ENCODE measurements at places on chromosomes 3 and 15. TPM values are rescaled to one million over a fixed set of nuclear protein-coding genes. Genes with fewer than 3 reads are reported as not detected.

The SLC28A2 gene
- total RNA-seq: 3.5 TPM

- DNase-seq: no peak
These were observed 8.8 kb downstream of the GPR87 start for GRCh38 chr3:151307583-151308488.

GRCh38 chr15:38672814-38673670, 108.4 kb upstream of the RASGRP1 start:
- DNase-seq: no peak

GRCh38 chr3:117606866-117607265, 897.3 kb downstream of the TUSC7 start:
- DNase-seq: no peak

DNA sequence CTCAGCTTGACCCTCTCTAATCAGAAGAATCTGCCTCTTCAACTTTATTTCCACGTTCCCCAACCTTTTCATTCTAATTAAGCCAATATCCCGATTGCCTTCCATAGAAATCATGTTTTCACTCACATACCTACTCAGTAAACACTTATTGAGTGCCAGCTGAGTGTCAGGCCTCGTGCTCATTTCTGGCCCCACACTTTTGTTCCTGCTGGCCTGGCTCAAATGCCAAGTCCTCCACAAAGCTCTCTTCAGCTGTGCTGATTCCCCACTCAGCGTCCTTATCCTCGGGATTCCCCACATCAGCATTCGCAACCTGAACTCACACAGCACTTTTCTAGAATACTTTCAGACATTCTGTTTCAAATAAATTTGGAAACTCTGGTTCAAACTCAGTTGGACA, 68.9 kb downstream of the THBS1 start:
- no peak for DNase-seq
